ENCODE measurements at places on chromosomes 1 and 21.

DNA sequence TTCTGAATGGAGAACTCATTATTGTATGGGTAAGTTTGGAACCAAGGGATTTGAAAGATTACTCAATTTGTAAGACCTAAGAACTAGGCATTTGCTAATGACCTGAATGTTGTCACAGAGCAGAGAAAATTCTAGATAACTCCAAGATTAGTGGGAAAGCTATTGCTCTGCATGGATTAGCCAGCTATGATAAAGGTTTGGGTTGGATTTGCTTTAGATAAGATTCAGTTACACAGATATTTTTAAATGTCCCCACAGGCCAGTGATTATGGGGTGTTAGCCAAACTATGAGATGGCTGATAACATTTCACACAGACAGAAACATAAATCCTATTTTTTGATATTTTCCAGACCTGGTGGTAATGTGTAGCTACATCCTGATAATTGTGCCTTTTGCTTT, 88.2 kb downstream of the NTPCR start:
- DNase-seq = no peak

DNA sequence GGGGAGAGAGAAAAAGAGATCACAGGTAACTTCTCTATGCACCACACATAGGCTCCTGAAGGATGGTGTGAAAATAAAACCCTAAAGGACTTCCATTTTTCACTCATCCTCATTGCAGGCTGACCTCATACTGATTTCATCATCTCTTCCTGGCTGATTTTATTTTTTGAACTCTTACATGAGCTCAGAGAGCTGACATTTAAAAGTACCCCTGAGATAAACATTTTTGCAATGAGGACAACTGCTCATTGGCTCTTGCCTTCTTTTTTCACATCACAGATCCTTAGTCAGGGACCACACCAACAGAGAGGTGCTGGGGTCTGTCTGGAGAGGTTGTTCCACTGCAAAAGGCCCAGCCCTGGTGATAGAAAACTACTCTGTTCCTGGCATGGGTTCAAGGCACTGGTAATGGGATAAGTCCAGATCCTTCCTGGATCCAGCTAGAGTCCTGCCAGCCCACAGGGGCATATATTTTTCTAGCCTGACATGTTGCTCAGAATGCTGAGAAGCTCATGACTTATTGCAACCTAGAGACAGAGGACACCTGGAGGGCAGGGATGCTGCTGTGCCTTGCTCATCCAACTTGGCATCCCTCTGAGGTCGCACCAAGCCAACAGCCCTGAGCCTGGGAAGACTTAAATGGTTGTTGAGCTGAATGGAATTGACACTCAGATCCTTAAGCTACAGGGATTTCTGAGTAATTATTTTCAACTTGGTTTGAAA, 360.0 kb downstream of the HHAT start:
- DNase-seq = no peak

DNA sequence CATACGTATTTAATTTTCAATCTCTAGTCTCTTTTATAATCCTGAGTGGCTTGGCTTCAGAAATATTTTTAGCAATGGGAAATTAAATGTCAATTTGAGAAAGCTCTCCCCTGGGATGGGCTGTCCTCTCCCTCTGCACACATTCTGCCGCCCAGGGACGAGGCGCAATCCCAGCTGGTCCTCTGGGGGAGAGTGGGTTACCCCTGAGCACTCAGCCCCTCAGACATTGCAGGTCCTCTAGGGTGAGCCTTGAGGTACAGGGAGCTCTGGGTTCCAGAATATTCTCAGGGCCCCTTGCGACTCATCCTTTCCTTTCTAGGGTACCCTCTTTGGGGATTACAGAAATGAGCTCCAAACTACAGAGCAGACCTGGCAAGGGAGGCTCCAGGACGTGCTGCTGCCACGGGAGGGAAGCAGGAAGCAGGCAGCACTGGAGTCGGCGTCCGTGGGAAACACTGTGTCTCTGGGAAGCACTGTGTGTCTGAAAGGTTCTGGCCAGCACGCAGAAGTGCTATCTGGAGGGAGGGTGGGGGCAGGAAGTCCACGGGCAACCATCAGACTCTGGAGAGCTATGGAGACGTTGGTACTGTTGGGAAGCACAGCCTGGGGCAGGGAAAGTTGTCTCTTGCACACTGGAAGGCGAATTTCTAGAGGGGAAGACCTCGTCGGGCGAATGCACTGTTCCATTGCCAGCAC, 343.3 kb upstream of the VAMP3 start:
- DNase-seq = no peak

GRCh38 chr1:192959657-192960186, 99.4 kb downstream of the UCHL5 start:
- no peak for DNase-seq
